ENCODE measurements at places on chromosomes 16 and 17.
A peak's percentile ranks its signal among the peaks of the same experiment; 100 is the strongest.

- DNase-seq = no peak
Observed at GRCh38 chr17:76356803-76357456, 3.2 kb upstream of the PRPSAP1 start.

DNA sequence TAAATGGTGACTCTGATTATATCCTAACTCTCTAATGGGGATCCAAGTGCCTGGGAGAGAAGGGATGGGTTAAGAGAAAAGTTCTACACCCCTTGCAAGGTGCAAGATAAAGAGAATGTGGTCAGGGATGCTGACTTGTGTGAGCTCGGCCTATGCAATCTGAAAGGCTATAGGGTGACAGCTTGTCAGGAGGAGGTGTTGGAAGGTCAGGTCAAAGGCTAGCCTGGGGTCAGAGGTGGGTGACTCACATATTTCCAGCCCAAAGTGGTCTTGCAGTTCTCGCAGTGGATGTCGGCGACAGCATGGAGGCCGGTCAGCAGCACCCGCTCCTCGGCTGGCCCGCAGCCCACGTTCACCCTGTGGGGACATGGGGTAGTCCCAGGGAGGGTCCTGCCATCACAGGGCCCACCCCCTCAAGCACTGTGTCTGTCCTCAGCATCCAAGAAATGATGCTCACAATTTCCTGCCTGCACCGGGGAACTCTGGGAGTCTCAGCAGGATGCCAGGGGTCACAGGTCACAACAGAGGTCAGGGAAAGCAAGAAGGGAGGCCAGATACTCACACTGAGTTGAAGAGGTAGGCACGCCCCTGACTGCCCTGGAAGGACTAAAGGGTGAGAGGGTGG is 1.4 kb downstream of the YPEL3 start:
- DNase-seq = no peak

GRCh38 chr17:73933164-73933766 is 270.2 kb upstream of the RPL38 start:
- DNase-seq = no peak

DNA sequence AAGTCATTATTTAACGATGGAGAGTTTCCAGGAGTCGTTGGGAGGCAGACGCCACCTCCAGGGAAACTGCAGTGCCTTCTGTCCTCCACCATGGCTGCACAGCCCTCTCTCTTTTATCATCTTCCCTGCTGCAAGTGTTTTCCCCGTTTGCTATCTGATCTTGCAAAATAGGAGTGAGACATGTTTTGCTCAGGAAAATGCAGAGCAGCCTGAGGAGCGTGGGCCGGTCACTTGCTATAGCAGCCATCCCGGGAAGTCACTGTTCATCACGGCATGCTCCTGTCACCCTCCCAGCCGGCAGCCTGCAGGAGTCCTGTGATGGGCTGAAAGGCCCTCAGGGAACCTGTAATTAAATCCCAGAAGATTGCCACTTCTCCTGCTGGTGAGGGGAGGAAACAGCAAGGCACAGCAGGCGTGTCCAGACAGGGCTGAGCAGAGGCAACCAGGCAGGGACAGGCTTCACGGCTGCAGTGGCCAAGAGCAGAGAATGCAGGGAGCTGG is 143.1 kb downstream of the GSG1L start:
- no peak for DNase-seq

DNA sequence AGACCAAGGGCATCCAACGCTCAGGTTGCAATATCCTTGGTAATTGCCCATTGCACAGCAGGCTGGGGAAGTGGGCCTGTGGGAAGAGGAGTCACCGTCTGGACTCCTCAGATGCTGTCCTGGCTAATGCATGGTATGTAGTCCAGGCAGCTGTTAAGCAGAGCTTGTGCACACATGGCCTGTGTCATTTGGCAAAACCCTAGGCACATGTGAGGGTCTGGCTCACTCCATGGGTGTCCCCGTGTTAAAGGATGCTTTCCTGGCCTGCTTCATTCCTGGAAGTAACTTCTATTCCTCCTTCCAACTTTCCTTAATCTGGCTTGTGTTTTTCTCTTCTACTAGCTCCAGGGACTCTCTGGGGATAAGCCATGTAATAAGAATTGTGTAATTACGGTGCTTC is 378.0 kb upstream of the CA10 start:
- DNase-seq = no peak

GRCh38 chr17:72996791-72997190 is 95.7 kb downstream of the SLC39A11 start:
- no peak for DNase-seq

DNA sequence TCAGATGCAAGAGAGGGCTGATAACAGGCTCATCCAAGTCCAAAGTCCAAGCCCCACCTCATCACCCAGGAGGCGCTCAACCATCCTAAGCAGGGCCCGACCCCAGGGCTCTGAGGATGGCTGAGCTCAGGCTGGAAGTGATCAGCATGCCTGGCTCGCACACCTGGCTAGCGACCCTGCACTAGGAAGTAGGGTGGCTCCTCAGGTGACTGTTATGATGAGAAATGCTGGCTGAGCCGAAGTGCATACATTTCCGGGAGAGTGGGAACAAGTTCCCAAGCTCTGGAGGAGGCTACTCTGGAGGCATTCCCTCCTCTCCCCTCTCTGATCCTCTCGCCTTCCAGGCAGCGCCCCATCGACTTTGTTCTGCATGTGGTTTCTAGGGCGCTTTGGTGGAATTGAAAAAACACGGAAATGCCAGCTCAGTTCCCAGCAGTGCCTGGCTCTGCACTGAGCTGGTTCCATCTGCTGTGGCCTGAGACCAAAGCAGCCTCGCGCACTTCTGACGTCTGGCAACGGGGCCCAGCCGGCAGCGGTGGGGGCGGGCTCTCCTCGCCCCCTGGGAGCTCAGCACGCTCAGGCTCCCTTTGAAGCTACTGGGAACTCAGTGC is 130.3 kb downstream of the IRF8 start:
- peak; percentile 6 for DNase-seq

DNA sequence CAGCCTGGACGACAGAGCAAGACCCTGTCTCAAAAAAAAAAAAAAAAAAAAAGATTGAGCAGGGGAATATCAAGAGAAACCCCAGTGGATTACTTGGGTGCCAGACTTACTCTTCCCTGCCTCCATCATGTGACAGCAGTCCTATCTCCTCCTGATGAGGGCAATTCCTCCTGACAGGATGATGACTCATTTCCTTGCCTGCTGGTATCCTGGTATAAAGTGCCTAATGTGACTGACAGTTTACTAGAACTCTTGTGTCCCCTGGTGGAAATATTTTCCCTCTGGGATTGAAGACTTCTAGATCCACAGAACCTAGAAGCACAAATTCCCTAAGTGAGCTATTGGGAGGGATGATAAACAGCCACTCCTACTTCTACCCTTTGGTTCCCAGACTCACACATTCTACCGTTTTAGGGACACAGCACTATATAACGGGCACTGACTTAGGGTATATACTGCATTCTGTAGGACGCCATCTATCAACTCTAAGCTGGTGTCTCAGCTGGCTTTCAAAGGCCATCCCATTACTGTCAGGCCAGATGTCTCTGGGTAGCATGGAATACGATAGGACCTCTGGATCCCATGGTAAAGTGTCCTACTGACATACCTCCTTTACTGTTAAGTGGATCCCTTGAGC is 114.6 kb upstream of the MED13 start:
- DNase-seq = no peak

- no peak for DNase-seq
Observed at GRCh38 chr16:49434733-49435132, 61.1 kb downstream of the C16orf78 start.

- DNase-seq = no peak
Observed at GRCh38 chr17:77509089-77509488, 368.3 kb downstream of the SEC14L1 start.

DNA sequence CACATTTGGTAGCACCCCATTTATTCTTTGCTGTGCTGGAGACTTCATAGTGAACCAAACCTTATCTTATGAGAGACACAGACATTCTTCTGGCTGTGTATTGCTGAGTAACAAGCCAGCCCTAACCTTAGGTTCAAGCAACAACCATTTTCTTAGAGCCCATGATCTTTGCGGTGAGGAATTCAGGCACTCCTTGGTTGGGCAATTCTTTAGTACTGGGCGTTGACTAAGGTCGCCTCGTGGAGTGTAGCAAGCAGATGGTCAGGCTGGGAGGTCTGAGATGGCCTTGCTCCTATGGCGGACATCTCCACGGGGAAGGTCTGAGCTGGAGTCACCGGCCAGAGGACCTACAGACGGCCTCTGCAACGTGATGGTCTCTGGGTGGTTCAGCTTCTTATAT is 43.1 kb downstream of the ARSG start:
- no peak for DNase-seq

GRCh38 chr16:81442220-81442915 is 2.2 kb upstream of the CMIP start:
- DNase-seq = no peak

DNA sequence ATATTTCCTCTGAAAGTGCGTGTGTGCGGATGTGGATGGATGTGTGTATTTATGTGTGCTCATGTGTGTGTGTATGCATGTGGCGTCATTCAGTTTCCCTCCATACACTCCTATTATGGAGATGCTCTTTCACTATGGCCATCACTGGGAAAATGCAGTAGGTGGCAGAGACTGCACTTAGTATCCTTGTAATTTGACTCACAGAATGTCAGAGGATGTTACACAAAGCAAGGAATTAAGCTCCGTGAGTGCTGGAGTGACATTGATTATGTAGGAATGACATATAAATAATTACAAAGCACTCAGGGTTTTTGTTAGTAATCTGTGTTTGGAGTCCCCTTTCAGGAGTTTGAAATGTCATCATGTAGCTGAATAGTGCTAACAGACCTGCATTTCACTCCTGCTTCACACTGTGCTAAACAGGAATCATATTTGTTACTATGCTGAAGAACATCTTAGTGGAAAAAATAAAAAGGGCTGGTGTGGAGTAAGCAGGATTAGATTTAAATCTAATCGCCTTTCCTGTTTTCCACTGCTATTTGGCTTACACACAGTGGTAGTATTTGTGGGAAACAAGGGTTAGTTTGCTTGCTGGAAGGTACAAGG is 59.6 kb downstream of the HS3ST4 start:
- DNase-seq = no peak

- no peak for DNase-seq
Observed at GRCh38 chr17:279331-279730, 73.3 kb downstream of the RPH3AL start.

DNA sequence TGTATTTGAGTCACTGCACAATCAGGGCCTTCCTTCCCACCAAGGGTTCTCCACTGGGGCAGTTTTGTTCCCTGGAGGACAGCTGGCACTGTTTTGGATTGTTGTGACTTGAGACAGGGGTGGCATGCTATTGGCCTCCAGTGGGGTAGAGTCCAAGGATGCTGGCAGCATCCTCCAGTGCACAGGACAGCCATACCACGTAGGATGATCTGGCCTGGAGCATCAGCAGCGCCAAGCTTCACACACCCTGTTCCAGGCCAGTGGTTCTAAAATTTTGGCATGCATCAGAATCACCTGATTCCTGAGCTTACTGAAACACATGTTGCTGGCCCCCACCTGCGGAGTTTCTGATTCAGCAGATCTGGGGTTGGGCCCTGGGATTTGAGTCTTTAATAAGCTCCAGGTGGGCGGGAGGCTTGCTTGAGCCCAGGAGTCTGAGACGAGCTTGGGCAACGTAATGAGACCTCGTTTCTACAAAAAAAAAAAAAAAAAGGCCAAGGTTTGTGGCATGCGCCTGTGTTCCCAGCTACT is 83.2 kb downstream of the MGAT5B start:
- DNase-seq = no peak

- DNase-seq = no peak
Observed at GRCh38 chr16:61969077-61969382, 67.2 kb downstream of the CDH8 start.

DNA sequence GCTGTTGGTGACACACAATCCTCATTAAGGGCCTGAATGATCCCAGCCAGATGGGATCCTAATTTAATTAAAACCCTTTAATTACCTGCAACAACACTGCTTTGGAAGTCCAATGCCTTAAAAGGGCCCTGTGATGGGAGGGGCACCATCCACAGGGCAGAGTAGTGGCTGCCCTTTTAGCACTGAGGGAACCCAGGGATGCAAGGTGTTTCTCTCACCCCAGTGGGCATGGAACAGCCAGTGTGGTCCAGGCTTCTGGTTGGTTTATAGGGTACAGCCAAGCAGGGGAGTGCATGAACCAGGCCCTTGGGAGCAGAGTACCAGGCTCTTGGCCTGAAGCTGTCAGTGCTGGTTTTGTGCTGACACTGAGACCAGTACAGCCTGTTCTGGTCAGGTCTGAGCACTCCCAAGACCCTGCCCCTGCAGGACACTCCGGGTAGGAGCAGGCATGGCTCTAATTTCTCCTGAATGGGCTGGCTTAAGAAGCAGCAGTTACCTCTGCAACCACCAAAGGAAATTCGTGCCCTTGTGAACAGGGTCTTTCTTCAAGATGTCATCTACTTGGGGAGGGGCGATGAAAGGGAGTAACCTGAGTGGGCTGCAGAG is 9.9 kb downstream of the NXPH3 start:
- DNase-seq = no peak
